Neural crest cell (in vitro differentiated cells): ENCODE measurements at places on chromosomes 16 and 17. TPM values are rescaled to one million over a fixed set of nuclear protein-coding genes. Genes with fewer than 3 reads are reported as not detected.

The XYLT1 gene
- 14.3 and 15.0 TPM in 2 replicates for total RNA-seq

The CLEC10A gene
- not detected in 2 replicates for total RNA-seq

The CCL1 gene
- not detected in 2 replicates for total RNA-seq

The SLC6A2 gene
- total RNA-seq = not detected in 2 replicates

The NPIPB13 gene
- 11.2 and 15.4 TPM in 2 replicates for total RNA-seq

The TBC1D3H gene
- total RNA-seq = not detected in 2 replicates

The CDK5R1 gene
- 33.6 and 34.1 TPM in 2 replicates for total RNA-seq

The SUMO2 gene
- total RNA-seq = 773 and 776 TPM in 2 replicates

The CORO1A gene
- total RNA-seq = 25.2 and 25.8 TPM in 2 replicates

The KCNJ18 gene
- total RNA-seq = not detected in 2 replicates

The MT1X gene
- total RNA-seq = 13.2 and 18.8 TPM in 2 replicates

The SEC14L5 gene
- 0.68 and 0.98 TPM in 2 replicates for total RNA-seq

The SLFN14 gene
- not detected in 2 replicates for total RNA-seq

The SLC52A1 gene
- not detected in 2 replicates for total RNA-seq

The PTX4 gene
- 0.28 TPM in 1 of 2 replicates, not detected in the other for total RNA-seq

The SLC16A6 gene
- total RNA-seq = 0.23 and 0.66 TPM in 2 replicates

The DNAH17 gene
- 0.09 TPM in 1 of 2 replicates, not detected in the other for total RNA-seq

The KCNH6 gene
- 0.12 TPM in 1 of 2 replicates, not detected in the other for total RNA-seq

The NEUROD2 gene
- not detected in 2 replicates for total RNA-seq

The KDM8 gene
- total RNA-seq = 15.6 and 16.3 TPM in 2 replicates

The EPX gene
- total RNA-seq = not detected in 2 replicates

The PIMREG gene
- 115 and 120 TPM in 2 replicates for total RNA-seq

The MC1R gene
- 7.7 and 8.3 TPM in 2 replicates for total RNA-seq

The GPRC5C gene
- total RNA-seq = 3.1 and 4.6 TPM in 2 replicates

The ITGB4 gene
- 0.64 and 1.4 TPM in 2 replicates for total RNA-seq

The HCRT gene
- total RNA-seq = 0.47 TPM in 1 of 2 replicates, not detected in the other

The ZFPM1 gene
- total RNA-seq = 11.1 and 11.2 TPM in 2 replicates

The RRAD gene
- total RNA-seq = 0.20 and 0.54 TPM in 2 replicates
